Globus pallidus (tissue), 1 donor: ENCODE measurements at places on chromosomes 6 and 20.

GRCh38 chr6:32945953-32946352, 5.1 kb upstream of the HLA-DMB start:
- no peak for DNase-seq

DNA sequence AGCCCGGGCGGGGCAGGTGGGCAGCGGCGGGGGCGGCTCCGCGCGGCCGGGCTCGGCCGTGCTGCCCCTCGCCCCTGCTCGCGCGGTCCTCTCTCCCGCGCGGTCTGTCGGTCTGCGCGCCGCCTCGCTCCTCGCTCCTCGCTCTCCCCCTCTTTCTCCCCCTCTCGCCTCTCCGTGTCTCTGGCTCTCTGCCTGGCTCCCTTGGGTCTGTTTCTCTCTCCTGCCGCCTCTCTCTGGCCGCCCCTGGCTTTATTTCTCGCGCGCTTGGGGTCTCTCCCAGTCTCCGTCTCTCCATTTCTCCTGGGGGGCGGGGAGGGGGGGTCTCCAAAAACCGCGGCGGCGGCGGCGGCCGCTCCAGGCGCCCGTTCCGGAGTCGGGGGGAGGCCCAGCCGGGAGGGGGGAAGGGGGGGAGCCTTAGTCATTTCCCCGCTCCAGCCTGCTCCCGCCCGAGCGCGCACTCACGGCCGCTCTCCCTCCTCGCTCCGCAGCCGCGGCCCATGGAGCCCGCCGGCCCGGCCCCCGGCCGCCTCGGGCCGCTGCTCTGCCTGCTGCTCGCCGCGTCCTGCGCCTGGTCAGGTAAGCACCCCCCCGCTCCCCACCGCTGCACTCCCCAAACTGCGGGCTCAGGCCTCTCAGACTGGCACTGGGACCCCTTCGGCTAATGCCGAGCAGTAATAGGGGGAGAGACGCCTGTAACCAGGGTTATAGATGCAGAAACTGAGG, at the start of gene SIRPA:
TSS of gene SIRPA (plus strand) at position 457 of the 723 bp plus-strand sequence. CDS start at position 498, 41 bp downstream.
- peak; percentile 89 for DNase-seq

DNA sequence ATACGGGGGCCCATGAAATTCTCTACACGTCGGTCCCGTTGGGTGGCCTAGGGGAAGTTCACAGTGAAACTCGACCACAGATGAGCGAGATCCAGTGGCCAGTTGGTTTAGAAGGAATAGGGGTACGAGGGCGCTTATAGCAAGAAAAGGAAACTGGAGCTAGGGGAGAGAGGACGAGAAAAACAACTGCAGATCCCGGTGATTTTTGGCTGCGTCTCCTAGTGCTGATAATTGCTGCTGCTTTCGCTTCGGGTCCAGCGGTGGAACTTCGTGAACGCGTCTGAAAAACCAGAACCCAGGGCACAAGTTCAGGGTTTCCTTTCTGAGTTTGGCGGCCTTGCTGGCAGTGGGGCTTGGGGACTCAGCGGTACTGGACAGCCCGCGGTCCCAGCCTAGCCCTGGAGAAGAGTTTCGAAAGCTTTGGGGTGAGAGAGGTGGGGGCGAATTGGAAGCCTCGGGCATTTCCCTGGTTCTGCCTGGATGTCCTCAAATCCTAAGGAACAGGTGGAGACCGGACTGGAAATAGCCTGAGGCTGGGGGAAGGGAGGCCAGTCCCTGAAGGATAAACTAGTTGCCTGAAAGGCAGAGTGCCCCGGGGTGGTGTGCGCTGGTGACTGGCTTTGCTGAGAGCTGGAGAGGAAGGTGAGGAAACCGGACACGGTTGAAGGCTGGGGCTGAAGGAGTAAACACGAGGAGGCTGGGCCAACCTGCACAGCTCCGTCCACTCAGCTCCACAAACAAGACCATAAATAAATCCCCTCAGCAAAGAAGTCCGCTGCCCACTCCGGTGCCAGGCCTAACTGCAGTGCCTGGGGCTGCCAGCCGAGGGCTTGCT, 793 bp downstream of the GMPR start:
- DNase-seq: peak; percentile 79

GRCh38 chr6:7878401-7878964, 32.1 kb downstream of the TXNDC5 start:
- DNase-seq: no peak

DNA sequence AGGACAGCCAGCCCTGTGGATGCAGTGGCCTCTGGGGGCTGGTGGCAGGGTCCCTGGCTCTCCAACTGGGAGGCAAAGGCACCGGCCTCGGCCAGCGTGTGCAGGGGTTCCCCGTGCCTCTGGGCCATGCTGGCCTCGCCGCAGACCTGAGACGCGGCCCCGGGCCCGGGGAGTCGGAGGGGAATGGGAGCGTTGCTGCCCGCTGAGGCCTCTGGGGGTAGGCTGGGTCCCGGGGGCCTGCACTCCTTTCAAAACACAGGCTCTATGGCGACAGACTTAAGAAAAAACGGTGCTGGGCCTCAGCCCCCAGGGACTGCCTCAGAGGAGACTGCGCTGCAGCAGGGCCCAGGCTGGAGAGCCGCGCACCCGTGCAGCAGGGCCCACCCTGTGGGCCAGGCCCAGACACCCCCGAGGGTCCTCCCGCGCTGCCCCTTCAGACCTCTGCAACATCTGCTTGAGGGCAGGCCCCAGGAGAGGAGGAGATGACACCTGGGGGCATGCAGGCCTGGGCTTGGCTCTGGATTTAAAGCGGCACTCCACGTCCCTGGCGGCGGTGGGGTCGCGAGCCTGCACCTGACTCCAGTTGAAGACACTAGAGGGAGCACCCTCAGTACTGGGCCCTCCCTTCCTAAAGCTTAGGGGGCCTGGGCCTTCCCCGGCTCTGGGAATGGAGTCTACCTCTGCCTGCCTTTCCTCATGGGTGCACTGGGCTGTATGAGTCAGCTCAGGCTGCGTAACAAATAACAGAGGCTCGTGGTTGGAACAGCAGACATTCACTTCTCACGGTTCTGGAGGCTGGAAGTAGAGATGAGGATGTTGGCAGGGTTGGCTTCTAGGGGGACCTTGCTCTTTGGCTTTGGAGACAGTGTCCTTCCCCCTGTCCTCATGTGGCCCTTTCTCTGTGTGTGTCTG, 117.4 kb upstream of the RPS6KA2 start:
- DNase-seq: no peak

DNA sequence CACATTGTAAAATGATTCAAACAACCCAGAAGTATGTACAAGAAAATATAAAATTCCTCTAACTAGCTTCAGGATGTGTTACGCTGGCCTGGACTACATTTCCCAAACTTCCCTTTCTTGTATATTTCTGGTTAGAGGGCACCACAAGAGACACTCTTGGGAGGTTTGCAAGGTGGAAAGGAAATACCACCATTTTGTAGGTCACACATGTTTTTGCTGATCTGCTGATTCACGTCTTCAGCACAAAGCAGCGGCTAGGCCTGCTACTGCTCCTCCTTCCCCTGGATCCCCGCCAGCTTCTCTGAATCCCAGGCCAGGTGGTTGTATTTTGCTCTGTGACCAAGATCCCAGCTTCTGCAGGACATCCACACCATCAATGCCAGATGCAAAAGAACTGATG, 104.2 kb downstream of the AGPAT4 start:
- no peak for DNase-seq

- peak; percentile 4 for DNase-seq
Measured at GRCh38 chr20:610130-611046, at the start of gene TCF15. TSS of gene TCF15 (minus strand) at chr20:610309. CDS start at chr20:610237, 72 bp downstream.

DNA sequence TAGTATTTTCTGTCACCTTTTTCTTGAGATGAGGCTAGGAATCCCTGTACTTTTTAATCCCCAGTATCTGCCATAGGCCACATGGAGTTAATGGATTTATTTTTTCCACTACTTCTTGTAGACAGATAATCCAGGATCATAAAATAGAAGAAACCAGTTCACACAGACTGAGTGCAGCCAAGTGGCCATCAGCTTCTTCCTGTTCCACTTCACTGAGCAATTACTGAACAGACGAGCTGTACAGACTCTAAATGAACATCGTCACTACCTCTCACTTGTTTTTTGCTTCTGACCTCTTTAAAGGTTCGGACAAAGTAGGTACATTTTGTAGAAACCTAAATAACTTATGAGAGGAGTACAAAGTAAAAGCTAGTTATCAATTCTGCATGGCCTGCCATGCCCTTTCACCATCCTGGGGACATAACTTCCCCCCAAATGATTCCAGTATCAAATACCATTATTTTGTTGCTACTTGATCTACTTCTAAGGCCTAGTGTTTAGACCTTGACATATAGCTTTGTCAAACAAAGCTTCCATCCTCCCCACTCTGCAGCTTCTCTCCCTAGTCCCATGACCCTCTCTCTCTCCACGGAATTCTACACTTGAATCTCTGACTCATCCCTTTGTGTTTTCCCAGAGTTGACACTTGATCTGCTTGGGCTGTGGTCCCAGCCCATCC, 34.4 kb upstream of the ARHGAP18 start:
- no peak for DNase-seq

DNA sequence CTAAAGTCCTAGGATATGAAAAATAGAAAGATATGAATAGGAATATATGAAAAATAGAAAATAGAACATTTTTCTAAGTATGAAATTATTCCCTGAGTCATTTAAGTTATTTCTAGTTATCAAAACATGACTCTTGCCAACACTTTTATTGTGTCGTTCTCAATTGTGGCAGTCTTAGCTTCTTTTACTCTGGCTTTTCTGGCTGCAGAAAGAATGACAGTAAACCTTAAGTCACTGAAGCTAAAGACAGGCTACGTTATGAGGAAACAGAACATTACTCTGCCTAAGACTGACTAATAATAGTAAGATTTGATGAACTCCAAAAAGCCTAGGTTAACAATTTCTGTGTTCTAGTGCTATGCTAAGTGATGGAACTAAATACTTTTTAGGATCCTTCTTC, 74.6 kb downstream of the AIG1 start:
- no peak for DNase-seq

GRCh38 chr6:110055387-110055735, 77.2 kb downstream of the GPR6 start:
- no peak for DNase-seq

GRCh38 chr20:63408684-63409046, 47.5 kb upstream of the CHRNA4 start:
- DNase-seq: no peak

DNA sequence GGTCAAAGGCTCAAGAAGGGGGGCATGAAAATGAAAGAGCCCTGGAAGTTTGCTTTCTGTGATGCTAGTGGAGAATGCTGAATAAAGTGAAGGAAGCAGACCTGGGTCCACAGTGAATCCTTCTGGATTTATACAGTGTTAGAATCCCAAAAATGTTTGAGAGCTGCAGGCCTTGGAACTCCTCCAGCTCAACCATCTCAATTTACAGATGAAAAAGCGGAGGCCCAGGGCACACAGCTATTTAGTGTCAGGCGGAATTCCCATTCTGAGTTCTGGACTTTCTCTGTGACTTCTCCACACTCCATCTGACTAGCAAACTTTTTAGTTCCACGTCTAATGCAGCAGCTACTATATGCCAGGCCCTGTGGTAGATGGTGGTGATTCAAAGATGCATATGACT, 1.5 kb upstream of the PRSS35 start:
- no peak for DNase-seq

DNA sequence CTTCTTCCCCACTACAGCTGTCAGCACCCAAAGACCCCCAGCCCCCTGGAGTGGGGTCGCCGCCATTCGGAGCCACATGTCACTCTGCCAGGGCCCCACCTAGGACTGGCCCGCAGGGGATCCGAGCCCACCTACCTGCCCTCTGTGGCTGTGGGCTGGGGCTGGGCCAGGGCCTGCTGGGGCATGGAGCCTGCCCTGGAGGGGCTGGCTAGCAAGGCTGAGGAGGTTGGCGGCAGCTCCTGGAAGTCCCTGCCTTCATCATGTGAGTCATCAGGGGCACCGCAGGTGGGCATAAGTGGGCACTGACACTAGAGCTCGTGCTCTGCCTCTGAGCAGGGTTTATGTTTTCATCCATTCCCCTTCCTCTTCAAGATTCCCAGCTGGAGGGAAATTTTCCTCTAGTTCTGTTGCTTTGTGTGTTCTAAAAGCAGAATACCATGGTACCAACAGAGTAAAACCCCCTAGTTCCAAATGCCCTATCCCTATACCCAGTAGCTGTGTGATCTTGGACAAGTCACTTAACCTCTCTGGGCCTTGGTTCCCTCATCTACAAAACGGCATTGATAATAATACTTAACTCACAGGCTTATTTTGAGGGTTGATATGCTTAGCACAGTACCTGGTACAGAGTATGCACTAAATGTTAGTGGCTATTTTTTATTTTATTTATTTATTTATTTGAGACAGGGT, 8.7 kb upstream of the FANCE start:
- no peak for DNase-seq

- peak; percentile 68 for DNase-seq
Measured at GRCh38 chr20:14055127-14055742, 59.9 kb downstream of the MACROD2 start.

GRCh38 chr20:58053391-58054055, 174.9 kb downstream of the ANKRD60 start:
- no peak for DNase-seq

- no peak for DNase-seq
Measured at GRCh38 chr6:152273002-152273401, 364.2 kb downstream of the SYNE1 start.

GRCh38 chr6:53989504-53989903, 121.7 kb upstream of the MLIP start:
- DNase-seq: no peak

DNA sequence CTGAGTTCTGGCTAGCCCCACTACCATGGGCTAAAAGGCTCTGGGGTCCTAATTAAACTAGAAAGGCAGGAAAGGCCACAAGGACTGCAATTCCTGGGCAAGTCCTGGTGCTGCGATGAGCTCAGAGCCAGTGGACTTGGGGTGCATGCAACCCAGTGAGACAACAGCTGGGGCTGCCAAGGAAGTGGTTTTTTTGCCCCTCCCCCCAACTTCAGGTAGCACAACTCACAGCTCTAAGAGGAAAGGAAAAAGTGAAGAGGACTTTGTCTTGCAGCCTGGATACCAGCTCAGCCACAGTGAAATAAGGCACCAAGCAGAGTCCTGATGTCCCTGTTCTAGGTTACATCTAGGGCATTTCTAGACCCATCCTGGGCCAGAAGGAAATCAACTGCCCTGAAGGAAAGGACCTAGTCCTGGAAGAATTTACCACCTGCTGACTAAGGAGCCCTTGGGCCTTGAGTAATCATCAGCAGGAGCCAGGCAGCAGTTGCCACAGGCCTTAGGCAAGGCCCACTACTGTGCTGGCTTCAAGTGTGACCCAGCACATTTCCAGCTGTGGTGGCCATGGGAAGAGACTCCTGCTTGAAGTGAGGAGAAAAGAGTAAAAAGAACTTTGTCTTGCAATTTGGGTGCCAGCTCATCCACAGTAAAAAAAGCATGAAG, 358.4 kb downstream of the BTBD3 start:
- DNase-seq: no peak

- no peak for DNase-seq
Measured at GRCh38 chr20:12030470-12030869, 112.8 kb downstream of the BTBD3 start.
